ENCODE measurements at places on chromosomes 6 and 20.
A peak's percentile ranks its signal among the peaks of the same experiment; 100 is the strongest.

DNA sequence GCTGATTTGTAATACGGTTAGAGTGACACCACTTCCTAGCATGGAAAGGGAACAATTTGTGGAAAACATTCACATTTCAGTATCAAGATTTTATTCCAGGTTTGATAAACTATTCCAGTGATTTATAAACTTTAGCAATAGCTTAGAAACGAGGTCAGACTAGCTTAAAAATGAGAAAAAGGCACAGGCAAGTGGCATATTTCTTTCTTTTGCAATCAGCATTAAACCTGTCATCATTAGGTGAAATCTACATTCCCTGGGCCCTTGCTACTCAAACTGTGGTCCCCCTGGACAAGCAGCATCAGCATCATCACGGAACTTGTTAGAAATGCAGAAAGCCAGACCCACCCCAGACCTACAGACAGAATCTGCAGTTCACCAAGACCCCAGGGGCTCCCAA is 29.9 kb downstream of the TBC1D7 start:
- DNase-seq, result no peak

DNA sequence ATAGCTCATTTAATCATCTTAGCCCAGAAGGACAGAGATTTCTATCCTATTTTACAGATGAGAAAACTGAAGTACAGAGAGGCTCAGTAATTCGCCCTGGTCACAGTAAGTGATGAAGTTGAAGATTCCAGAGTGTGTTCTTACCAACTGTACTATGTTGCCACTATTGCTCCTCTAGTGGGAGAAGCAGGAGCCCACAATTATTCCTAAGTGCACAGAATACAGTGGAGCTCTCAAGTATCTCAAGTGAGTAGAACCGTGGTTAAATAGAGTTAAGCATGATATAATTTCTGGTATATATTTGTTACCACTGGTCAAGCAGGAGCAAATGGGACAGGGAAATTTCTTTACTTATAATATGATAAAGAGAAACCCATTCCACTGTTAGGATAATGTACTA is 22.1 kb downstream of the REPS1 start:
- no peak for DNase-seq

GRCh38 chr6:33057222-33058150 is 16.0 kb downstream of the HLA-DPA1 start:
- DNase-seq, result no peak

GRCh38 chr6:70797625-70798024 is 129.9 kb downstream of the SMAP1 start:
- DNase-seq, result no peak

- peak; percentile 83 for DNase-seq
Observed at GRCh38 chr6:45421709-45422502, 44.2 kb upstream of the SUPT3H start.

GRCh38 chr6:141677598-141678211 is 455.0 kb upstream of the GJE1 start:
- DNase-seq, result no peak

- no peak for DNase-seq
Observed at GRCh38 chr6:82458147-82458546, 94.5 kb downstream of the TPBG start.

GRCh38 chr20:55211481-55211880 is 736.1 kb downstream of the DOK5 start:
- DNase-seq, result no peak

- DNase-seq, result no peak
Observed at GRCh38 chr6:48183811-48184605, 73.0 kb upstream of the PTCHD4 start.

- DNase-seq, result no peak
Observed at GRCh38 chr6:116406678-116407345, 36.1 kb downstream of the DSE start.

DNA sequence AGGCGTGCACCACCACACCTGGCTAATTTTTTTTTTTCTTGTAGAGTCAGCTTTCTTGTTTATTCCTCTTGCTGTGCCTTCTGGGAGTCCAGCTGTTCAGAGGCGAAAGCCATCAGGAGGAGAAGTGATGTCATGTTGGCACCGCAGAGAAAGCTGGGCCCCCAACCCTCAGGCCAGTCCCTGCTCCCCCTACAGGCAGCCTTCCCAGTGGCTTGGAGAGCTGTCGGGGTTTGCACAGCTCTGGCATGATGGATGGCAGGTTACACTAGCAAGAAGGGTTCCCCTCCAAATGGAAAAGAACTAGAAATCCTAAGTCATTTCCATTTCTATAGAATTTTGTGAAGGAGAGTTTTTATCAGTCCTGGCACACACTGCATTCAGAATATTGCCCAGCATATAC is 72.6 kb downstream of the C6orf52 start:
- no peak for DNase-seq

- DNase-seq, result no peak
Observed at GRCh38 chr6:73980096-73980495, 284.1 kb downstream of the CD109 start.

DNA sequence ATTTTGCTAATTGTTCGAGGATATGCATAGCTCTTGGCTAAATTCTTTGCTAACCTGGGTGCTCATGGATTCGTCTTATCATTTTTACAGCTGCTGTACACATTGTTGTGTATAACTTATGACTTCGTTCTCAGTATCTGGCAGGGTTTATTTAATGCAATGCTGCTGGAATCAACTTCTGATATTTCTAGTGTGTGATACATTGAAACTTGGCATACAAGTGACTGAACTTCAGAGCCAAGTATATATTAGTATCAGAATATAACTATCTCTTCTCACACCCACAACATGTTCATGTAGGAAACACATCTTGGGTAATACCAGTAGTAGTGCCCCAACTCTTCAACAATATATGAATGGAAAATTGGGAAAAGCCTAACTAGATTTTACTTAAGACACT is 764.2 kb downstream of the TENT5A start:
- no peak for DNase-seq

DNA sequence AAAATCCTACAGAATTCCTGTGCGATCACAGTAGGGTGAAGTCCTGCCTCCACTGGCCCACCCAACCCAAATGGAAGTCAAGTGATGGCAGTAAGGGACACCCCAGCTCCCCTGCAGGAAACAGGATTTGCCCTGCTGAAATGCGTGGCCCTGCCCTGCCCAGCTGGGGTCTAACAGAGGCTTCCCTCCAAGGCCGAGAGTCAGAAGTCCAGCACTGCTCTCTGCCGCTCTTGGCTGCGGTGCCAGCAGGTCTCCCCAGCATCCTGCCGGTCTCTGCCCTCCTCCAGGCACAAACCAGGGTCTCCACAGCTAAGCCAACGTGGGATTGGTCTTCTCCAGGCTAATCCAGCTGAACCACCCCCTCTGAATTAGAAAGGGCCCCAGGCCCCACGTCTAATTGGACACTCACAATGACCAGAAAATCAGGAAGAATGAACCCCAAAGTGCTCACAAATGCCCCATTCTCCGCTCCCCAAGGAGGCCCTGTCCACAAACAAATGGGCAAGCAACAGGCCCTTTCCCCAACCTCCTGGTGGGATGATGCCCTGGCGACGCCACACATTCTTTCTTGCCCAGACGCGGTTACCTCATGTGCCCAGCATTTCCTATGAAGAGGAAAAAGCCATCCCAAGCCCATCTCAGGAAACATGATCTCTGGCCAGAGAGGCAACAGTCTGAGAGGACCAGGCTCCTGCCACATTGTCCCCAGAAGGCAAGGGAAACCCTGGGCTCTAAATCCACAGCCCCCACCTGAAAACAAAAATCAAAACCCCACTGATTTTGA is 117.2 kb downstream of the BANF2 start:
- no peak for DNase-seq
